Fibroblast of lung (primary cell): ENCODE measurements at places on chromosomes 13 and 19. TPM values are rescaled to one million over a fixed set of nuclear protein-coding genes. Genes with fewer than 3 reads are reported as not detected.

The FFAR1 gene
- total RNA-seq: not detected in 2 replicates

The FCAR gene
- not detected in 2 replicates for total RNA-seq

DNA sequence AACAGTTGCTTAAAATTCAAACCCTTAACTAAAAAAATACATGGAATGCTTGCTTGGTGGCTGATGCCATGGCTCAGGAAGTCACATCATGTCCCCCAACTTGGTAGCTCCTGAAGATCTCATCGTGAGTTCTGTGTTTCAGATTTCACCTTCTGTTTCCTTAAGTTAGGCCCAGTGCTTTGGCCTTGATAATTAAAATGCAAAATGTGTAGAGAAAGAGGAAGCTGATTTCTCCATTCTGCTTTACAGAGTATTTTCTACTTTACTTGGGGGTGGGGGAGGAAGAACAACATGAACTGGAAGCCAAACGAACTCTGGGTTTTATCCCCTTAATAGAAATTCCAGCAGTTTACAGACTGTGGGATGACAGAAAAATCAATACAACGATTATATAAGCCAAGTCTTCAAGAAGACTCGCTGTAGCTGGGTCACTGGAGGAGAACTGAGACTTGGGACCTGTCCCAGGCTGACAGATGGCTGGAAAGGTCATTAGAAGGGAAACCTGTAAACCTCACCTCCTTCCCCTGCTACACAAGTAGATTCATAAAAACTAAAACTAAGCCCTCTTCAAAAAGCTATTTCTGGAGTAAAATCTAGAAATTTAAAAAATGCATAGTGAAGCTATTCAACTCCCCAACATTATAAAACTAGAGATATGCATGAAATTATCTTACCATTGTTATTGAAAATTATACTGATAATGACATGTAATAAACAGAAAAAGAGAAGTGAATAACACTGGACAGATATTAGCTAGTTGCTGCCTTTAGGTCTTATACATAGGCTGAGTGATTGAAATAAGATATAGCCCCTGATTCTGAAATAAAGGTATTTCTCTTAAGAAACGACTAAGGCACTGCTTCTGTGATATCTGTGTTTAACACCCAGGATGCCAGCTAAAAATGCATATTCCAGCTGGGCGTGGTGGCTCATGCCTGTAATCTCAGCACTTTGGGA, 22.1 kb upstream of the GGACT start:
- H3K4me3 ChIP-seq: no peak overlapping the region
- H3K27me3 ChIP-seq: no peaks in the 10 kb centered on the region

GRCh38 chr13:25902891-25903341, 148.9 kb downstream of the SHISA2 start:
- no peak overlapping the region for H3K4me3 ChIP-seq
- DNase-seq: no peak
- no peaks in the 10 kb centered on the region for H3K36me3 ChIP-seq
- no peaks in the 10 kb centered on the region for H3K4me1 ChIP-seq
- no peak overlapping the region for H3K27ac ChIP-seq
- no peaks in the 10 kb centered on the region for H3K27me3 ChIP-seq

DNA sequence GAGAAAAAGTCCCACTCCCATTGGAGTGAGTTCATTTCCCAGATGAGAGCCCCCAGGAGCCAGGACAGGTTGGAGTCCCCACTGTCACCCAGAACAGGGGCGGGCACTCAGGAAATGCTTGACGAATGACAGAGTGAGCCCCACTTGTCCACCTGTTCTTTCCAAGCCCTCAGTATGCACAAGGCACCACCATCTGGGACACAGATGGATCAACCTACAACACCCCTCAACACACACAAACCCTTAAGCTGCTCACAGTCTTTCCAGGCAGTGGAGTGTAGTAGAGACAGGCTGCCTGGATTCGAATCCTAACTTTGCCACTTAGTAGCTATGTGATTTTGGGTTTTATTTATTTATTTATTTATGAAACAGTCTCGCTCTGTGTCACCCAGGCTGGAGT, 8.0 kb downstream of the ARHGEF1 start:
- no peak overlapping the region for H3K27ac ChIP-seq
- H3K27me3 ChIP-seq: no peaks in the 10 kb centered on the region
- no peak overlapping the region for H3K4me3 ChIP-seq

DNA sequence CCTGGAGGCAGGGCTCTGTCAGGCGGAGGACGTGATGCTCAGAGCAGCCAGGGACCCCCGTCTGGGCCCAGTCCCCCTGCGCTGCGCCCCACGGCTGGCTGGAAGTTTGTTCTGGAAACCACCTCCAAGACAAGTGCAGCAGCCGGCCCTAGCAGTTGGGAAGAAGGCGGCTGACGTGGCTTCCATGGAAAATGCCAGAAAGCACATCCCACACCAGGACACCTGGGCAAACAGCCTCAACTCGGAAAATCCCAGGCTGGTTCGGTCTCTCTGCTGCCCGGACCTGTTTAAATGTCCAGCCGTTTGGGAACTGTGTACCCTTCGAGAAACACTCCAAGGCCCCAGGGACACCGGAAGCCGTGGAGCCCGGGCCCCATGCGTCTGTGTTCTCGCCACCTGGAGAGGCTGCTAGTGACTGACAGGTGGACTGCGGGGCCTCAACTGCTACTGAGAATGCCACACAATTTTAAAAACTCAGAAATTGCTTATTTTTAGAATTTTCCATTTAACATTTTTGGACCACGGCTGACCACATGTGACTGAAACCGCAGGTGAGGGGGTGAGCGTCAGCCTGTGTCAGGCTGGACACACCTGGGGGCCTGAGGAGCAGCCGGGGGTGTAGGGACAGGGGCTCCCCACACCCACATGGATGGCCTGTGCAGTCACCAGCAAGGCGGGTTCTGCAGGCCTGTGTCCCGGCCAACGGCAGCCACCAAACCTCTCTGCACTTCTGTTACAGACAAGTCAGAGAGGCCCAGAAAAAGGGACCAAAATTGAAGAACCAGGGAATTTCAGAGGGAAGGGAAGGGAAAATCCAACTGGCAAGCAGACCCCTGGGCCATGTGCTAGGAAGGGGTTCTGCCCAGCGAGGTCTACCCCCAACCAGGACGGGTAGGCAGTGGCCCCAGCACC, 31.7 kb downstream of the RASA3 start:
- H3K4me3 ChIP-seq: no peak overlapping the region
- H3K27me3 ChIP-seq: no peaks in the 10 kb centered on the region
- peaks cover 1% of the 10 kb centered on the region for H3K36me3 ChIP-seq
- DNase-seq: peak; percentile 21
- peak overlapping the region; percentile 57 for H3K27ac ChIP-seq
- peaks cover 24% of the 10 kb centered on the region for H3K4me1 ChIP-seq

DNA sequence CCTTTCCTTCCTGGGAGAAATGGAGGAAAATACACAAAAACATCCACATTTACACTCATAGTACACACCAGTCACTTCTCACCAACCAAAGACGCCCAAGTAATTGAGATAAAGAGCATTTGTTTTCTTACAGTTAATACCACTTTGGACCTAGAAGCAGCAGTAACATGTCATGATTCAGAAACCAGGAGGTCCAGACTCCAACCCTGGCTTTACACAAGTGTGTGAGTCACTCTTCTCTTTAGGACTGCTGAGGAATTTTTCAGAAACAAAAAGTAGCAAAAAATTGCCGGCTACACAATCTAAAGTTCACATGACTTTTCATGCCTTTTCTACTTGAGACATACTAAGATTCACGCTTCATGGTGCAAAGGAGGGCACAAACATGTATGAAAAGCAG, 42.1 kb downstream of the TUBGCP3 start:
- H3K27me3 ChIP-seq: no peaks in the 10 kb centered on the region
- no peak overlapping the region for H3K4me3 ChIP-seq
- H3K27ac ChIP-seq: no peak overlapping the region
- peak; percentile 85 for DNase-seq
- peaks cover 4% of the 10 kb centered on the region for H3K36me3 ChIP-seq

- H3K27me3 ChIP-seq: no peaks in the 10 kb centered on the region
- no peak overlapping the region for H3K27ac ChIP-seq
- DNase-seq: no peak
- no peak overlapping the region for H3K4me3 ChIP-seq
Measured at GRCh38 chr13:105630431-105630830, 905.0 kb downstream of the EFNB2 start.

DNA sequence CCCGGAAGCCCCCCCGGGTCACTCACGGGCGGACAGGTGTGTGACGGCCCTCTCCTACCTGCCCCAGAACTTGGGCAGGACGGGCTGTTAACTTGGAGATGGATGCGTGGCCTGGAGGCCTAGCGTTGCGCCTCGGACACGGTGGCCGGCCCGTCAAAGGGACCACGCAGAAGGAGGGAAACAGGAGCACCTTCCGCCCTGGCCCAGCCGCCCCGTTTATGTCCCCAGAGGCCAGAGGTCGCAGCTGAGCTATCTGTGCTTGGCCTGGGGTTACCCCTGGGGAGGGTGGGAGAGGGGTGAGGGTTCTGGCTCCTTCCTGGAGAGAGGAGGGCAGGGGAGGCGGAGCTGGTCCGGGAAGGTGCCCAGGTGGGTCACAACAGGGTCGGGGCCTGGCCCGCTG, 35.6 kb downstream of the GADD45B start:
- no peak for DNase-seq
- no peak overlapping the region for H3K4me3 ChIP-seq
- H3K27me3 ChIP-seq: no peaks in the 10 kb centered on the region
- H3K27ac ChIP-seq: no peak overlapping the region
- H3K36me3 ChIP-seq: no peaks in the 10 kb centered on the region
- H3K4me1 ChIP-seq: no peaks in the 10 kb centered on the region

DNA sequence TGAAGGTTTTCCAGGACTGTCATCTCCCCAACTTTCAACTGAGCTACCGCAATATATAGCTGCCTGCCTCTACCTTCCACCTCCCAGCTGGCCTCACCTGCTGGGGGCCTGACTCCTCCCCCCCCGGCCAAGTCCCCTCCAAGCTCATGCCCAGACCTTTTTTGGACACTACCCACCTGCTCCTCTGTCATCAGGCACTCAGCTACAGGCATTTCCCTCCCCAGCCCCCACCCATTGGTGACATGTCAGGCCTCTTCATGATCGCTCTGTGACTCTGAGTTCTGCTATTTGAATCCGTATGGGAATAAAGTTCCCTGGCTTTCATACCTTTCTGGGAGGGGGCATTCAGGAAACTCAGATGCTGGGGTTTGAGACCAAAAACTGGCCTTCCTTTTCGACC, 1.8 kb downstream of the PRKACA start:
- H3K27ac ChIP-seq: no peak overlapping the region
- H3K4me3 ChIP-seq: no peak overlapping the region
- H3K27me3 ChIP-seq: no peaks in the 10 kb centered on the region

DNA sequence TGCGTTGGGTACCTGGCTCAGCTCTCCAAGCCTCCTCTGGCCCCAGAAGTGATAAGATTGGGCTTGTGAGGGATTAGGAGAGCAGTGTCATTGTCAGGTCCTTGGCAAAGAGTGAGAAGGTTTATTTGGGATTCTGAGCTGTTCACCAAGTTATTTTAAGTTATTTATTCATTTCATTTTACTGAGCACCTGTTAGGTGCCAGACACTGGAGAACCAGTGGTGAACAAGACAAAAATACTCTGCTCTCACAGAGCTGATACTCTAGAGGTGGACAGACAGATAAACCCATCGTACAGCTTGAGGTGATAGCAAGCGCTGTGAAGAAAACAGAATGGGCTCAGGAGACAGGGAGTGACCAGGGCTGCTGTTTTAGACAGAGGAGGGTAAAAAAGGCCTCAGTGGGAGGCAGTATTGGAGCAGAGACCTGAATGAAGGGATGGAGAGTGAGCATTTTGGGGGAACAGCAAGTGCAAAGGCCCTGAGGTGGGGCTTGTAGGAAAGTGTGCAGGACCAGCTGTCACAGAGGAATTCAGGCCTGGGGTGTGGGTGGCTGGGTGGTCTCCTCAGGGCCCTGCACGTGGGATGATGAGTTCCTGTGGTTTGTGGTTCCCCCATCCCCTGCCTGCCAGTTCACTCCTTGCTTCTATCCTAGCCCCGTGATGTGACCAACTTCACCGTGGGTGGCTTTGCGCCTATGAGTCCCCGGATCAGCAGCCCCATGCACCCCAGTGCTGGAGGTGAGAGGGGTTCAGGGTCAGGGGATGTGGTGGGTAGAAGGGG, 8.7 kb upstream of the TIMM50 start:
- no peak overlapping the region for H3K27ac ChIP-seq
- H3K4me3 ChIP-seq: no peak overlapping the region
- no peaks in the 10 kb centered on the region for H3K4me1 ChIP-seq
- H3K27me3 ChIP-seq: no peaks in the 10 kb centered on the region

DNA sequence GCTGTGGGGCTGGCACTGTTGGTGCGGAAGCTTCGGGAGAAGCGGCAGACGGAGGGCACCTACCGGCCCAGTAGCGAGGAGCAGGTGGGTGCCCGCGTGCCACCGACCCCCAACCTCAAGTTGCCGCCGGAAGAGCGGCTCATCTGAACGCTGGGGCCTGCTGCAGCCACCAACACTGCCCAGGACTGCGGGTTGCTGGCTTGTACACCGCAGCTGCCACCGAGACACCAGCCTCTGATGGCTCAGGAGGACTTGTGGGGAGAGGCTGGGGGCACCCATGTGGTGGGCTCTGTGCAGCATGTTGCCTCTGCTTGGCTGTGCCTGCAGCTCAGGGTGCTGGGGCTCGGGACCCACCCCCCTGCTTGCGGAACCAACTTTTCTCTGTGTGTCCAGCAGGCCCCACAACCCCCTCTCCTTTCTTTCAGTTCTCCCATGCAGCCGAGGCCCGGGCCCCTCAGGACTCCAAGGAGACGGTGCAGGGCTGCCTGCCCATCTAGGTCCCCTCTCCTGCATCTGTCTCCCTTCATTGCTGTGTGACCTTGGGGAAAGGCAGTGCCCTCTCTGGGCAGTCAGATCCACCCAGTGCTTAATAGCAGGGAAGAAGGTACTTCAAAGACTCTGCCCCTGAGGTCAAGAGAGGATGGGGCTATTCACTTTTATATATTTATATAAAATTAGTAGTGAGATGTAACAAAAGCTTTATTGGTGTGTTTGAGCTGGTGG, 2.6 kb downstream of the CRB3 start:
- H3K27me3 ChIP-seq: peaks cover 7% of the 10 kb centered on the region
- no peak overlapping the region for H3K4me3 ChIP-seq
- no peak overlapping the region for H3K27ac ChIP-seq
